ENCODE measurements at places on chromosomes 16 and 17.

DNA sequence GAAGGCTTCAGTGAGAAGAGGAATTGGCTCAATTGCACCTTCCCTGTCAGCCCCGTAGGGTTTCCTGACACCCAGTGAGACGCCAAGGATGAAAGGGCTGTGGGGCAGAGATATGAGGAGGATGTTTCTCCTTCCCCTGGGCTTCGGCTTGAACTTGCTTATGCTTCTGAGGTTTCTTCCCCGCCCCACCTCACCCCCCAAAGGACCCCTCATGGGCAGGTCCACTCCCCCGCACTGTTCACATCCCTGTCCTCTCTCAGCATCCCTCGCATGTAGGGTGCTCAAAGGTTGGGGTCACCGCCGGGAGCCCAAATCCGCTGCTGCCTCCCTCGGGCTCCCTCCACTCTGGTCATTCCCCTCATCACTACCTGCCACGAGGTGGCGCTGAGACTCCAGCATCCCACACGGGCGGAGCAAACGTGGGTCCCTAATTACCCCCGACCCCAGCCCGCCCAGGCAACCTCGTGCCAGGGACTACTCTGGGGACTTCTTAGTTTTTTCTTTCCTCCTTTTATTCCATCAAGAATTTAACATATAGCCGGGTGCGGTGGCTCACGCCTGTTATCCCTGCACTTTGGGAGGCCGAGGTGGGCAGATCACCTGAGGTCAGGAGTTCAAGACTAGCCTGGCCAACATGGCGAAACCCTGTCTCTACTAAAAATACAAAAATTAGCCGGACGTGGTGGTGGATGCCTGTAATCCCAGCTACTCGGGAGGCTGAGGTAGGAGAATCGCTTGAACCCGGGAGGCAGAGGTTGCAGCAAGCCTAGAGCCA is 3.3 kb upstream of the TRARG1 start:
- H3K36me3 ChIP-seq: no peaks in the 10 kb centered on the region
- peak; percentile 46 for DNase-seq
- H3K27me3 ChIP-seq: peaks cover 48% of the 10 kb centered on the region
- H3K4me1 ChIP-seq: no peaks in the 10 kb centered on the region
- H3K27ac ChIP-seq: no peak overlapping the region

DNA sequence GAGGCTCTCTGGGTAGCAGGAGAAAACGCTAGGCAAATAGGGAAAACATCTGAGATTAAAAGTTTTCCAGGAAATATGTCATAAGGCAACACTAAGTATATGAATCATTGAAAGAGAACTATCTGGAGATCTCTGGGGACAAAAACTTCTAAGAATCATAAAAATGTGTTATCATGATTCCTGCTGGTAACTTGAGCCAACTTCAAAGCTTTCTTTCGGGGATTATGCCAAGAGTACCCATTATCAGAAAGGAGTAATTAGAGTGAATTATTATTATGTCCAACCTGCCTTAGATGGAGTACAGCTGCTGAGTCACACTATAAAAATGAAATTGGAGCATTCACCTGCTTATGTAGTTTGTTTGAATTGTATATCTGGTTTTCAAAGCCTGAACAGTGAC is 488.5 kb upstream of the SOX9 start:
- H3K4me3 ChIP-seq: no peak overlapping the region
- no peaks in the 10 kb centered on the region for H3K36me3 ChIP-seq
- DNase-seq: peak; percentile 45

DNA sequence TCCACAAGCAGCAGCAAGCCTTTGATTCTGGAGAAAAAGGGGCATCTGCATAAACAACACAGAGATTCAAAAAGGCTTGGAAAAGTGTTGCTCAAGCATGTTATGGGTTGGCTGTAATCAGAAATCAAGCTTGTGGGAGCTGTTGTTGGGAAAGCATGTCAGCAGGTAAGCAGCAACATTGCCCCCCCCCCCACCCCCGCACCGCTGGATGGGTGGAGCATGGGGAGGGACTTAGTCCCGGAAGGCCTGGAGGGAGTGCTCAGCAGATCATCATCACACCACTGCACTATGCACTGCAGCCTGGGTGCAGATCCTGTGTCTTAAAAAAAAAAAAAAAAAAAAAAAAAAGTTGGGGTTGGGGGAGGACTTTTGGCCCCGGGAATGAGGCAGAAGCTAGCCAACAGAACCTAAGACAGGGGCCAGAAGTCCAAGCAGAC is 16.8 kb upstream of the AKAP1 start:
- H3K27ac ChIP-seq: no peak overlapping the region
- no peak overlapping the region for H3K4me3 ChIP-seq
- H3K27me3 ChIP-seq: no peaks in the 10 kb centered on the region
- peak; percentile 33 for DNase-seq
- no peaks in the 10 kb centered on the region for H3K4me1 ChIP-seq

GRCh38 chr16:25912321-25912720 is 220.6 kb downstream of the HS3ST4 start:
- H3K4me3 ChIP-seq: no peak overlapping the region
- H3K27ac ChIP-seq: no peak overlapping the region
- no peak for DNase-seq
- H3K27me3 ChIP-seq: peaks cover 7% of the 10 kb centered on the region
- H3K36me3 ChIP-seq: no peaks in the 10 kb centered on the region

- peaks cover 17% of the 10 kb centered on the region for H3K27me3 ChIP-seq
- H3K4me1 ChIP-seq: no peaks in the 10 kb centered on the region
- no peaks in the 10 kb centered on the region for H3K36me3 ChIP-seq
- no peak overlapping the region for H3K27ac ChIP-seq
- no peak for DNase-seq
- no peak overlapping the region for H3K4me3 ChIP-seq
Measured at GRCh38 chr16:54165912-54166865, 120.4 kb downstream of the IRX3 start.
